T-helper 17 cell (primary cell): ENCODE measurements at places on chromosomes 12 and 14.

GRCh38 chr12:39227218-39227617 lies 215.7 kb downstream of the KIF21A start:
- H3K36me3 ChIP-seq = no peaks in the 10 kb centered on the region
- H3K27ac ChIP-seq = no peak overlapping the region
- H3K4me1 ChIP-seq = no peaks in the 10 kb centered on the region
- no peak for DNase-seq
- no peak overlapping the region for H3K4me3 ChIP-seq
- no peaks in the 10 kb centered on the region for H3K27me3 ChIP-seq

DNA sequence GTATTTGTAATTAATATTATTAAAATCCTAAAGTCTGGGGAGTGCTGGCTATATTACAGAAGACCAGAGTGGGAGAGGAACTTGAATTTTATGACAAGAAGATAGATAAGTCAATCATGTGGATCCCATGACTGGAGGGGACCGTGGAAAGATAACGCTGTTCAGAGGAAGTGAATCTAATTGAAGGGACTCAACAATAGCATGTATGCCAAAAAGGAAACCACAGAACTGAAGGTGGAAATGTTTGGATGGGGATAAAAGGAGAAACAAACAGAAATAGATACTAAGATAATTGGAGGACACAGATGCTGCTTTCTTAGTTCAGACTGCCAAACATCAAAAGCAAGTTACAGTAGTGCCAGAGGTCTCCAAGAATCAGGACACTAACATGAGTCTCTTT lies 21.1 kb downstream of the OR6J1 start:
- no peak for DNase-seq
- H3K36me3 ChIP-seq = peaks cover 2% of the 10 kb centered on the region
- peaks cover 8% of the 10 kb centered on the region for H3K27me3 ChIP-seq

DNA sequence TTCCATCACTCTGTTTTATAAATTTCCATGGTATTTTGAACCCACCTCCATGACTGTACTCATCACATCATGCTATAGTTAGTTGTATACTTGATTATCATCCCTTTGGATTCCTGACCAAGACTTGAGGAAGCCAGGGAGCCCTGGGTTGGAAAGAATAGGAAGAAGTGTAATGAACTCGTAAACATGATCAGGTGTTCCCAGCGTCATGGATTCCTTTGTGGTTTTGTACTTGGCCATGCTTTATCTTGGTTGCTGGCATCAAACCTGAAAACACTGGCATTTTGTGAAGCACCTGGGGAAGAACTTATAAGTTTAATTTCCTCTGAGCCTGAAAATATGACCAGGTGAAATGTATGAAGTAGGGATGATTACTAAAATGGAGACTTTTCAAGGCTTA lies 76.4 kb downstream of the CHST11 start:
- H3K4me1 ChIP-seq = peaks cover 57% of the 10 kb centered on the region
- H3K4me3 ChIP-seq = no peak overlapping the region
- H3K27me3 ChIP-seq = no peaks in the 10 kb centered on the region
- H3K36me3 ChIP-seq = peaks cover 2% of the 10 kb centered on the region
- DNase-seq = no peak

DNA sequence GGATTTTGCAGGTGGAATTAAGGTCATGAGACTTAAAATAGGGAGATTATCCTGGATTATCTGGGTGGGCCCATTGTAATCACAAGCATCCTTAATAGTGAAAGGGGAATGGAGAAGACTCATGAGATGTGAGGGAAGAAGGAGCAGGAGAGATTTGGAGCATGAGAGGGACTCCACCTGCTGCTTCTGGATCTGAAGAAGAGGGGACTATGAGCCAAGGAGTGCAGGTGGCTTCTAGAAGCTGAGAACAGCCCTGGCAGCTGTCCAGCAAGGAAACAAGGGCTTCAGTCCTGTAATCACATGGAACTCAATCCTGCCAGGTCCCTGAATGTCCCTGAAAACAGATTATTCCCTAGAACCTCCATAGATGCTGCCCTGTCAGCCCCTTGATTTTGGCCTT lies 67.8 kb downstream of the PELI2 start:
- no peaks in the 10 kb centered on the region for H3K27me3 ChIP-seq
- H3K36me3 ChIP-seq = peaks cover 7% of the 10 kb centered on the region
- DNase-seq = no peak
- H3K4me3 ChIP-seq = no peak overlapping the region
- H3K27ac ChIP-seq = no peak overlapping the region

DNA sequence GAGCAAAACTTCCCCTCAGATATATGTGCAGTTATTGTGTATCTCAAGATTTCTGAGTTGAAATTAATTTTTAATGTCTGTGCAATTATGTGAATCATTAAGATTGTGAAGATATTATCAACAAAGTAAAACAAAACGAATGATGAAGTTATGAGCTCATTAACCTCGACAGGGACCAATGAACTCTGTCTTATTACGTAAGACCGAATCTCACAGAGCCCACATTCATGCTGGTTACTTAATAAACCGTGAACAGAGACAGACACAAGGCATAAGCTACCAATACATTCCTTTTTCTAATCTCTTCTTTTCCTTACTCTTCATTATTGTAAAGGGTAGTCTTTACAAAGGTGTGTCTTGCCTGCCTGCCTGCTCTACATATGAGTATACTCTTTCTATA lies 568.7 kb downstream of the RPS29 start:
- DNase-seq = no peak
- no peak overlapping the region for H3K27ac ChIP-seq
- H3K27me3 ChIP-seq = no peaks in the 10 kb centered on the region
- no peaks in the 10 kb centered on the region for H3K4me1 ChIP-seq
- H3K36me3 ChIP-seq = no peaks in the 10 kb centered on the region
